ENCODE measurements at places on chromosomes 12 and 14.
A peak's percentile ranks its signal among the peaks of the same experiment; 100 is the strongest.

DNA sequence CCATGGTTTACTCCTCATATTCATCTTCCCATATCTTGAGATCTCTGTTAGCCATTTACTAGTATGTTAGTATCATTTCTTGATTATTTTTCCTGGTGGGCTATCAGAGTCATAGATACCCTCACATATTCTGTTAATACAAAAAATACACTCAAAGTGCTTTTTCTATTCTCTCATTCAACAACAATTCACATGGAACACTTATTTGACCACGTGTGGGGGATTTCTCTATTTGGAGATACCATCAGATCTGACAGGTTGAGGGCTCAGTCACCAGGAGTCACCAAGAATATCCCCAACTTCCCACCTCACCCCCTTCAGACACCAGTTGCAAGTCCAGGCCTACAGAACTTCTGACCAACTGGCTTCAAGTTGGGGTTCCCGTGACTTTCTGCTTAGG lies 51.9 kb upstream of the A2ML1 start:
- no peak for DNase-seq

DNA sequence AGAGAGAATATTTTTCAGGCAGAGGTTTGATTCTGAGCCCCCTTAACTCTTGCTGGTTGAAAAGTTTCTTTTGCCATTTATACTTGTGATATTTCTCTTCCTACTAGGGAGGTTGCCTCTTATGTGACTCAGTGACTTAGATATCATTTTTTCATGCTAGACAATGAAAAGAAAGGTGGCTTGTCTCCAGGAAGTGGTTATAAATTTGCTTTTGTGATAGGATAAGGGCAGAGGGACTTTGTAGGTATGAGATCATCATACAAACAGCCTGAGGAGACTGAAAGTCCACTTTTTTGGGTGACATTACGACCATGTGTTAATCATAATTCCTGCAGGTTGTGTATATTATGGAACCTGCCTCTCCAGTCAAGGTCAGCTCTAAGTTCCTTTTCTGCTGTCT lies 35.8 kb downstream of the ACSM4 start:
- no peak for DNase-seq

GRCh38 chr12:51836041-51836826 lies 12.3 kb downstream of the FIGNL2 start:
- DNase-seq = no peak

DNA sequence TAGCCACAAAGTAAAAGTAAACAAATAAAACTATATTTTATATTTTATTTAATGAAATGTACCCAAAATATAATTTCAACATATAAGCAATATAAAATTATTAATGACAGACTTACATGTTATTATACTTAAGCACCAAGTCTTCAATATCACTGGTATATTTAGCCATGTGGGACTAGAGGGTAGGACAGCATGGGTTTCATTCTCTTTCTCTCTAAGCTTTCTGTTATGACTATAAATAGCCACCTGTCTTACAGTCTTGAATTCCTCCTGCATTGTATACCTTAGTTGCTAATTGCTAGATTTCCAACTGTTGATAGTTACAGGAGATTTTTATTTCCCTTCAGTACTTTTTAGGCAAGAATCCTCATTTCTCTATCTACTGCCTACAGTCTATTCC lies 63.1 kb upstream of the LIN7A start:
- no peak for DNase-seq

- no peak for DNase-seq
These were observed 44.8 kb downstream of the GCH1 start for GRCh38 chr14:54857830-54858269.

- DNase-seq = no peak
These were observed 3.7 kb upstream of the FERMT2 start for GRCh38 chr14:52954346-52955214.

GRCh38 chr14:80988192-80988591 lies 32.8 kb downstream of the TSHR start:
- DNase-seq = no peak

- no peak for DNase-seq
These were observed 25.1 kb downstream of the GPR65 start for GRCh38 chr14:88030079-88030478.

- no peak for DNase-seq
These were observed 19.5 kb downstream of the GPR68 start for GRCh38 chr14:91225025-91225424.

GRCh38 chr14:84436528-84436927 lies 1093.4 kb upstream of the FLRT2 start:
- no peak for DNase-seq

DNA sequence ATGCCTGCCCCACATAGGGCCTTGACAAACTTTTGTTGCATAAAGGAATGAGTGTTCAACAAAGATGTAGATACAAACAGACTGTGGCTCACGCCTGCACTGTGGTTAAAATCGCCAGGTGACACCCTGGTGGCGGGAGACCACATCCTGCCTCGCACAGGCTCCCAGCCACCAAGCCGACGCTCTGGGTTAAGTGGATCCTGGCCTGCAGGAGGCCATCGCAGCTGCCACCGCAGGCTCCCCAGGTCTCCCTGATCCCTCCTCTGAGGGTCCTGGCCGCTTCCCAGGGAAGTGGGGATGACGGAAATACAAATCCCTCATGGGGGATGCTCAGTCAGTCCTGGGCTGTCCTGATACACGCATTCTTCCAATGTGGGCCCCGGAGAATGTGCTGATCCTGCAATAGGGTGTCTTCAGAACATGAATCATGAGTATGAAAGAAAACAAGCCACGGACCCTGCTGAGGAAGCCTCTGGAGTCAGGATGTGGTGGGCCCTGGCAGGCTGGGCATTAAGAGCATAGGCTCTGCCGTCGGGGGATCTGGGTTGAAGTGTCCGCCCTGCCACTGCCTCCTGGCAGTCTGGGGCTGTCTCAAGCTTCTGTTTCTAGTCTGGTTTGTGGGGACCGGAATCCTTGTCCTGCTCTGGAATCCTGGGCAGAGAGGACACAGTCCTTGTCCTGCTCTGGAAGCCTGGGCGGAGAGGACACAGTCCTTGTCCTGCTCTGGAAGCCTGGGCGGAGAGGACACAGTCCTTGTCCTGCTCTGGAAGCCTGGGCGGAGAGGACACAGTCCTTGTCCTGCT lies 53.5 kb upstream of the BEGAIN start:
- peak; percentile 91 for DNase-seq

GRCh38 chr14:39265033-39265432 lies 31.3 kb downstream of the MIA2 start:
- DNase-seq = no peak

DNA sequence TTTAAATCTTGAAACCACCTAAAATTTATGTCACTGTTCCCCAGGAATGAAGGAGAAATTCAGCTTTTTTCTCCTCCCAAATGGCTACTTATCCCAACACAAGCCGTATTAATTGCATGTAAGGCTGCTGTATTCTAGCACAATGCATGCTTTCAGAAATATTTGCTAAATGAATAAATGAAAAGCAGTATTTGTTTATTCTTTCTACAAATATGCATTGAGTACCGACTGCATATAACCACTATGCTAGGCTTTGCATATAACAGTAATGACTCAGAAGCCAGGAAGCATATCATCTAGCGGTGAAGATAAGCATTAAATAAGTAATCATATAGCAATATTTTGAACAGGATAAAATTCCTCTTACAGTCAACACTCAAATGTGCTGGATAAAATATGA lies 5.7 kb upstream of the LRR1 start:
- no peak for DNase-seq

DNA sequence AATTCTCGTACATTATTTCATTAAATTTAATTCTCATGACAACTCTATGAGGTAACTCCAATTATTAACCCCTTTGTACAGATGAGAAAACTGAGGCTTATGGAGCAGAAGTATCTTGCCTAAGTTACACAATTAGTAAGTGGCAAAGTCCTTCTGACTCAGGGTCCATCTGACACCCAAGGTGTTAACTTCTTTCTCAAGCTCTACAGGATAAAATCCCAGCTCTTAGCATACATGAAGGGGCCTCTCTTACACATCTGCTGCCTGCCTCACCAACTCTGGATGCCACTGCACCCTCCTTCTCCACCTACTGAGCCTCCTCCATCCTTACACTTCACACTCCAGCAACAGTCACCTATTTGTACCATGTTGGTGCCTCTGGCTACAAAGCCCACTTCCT lies 4.3 kb upstream of the KRT72 start:
- no peak for DNase-seq

- no peak for DNase-seq
These were observed 78.7 kb downstream of the PRICKLE1 start for GRCh38 chr12:42510823-42511222.

DNA sequence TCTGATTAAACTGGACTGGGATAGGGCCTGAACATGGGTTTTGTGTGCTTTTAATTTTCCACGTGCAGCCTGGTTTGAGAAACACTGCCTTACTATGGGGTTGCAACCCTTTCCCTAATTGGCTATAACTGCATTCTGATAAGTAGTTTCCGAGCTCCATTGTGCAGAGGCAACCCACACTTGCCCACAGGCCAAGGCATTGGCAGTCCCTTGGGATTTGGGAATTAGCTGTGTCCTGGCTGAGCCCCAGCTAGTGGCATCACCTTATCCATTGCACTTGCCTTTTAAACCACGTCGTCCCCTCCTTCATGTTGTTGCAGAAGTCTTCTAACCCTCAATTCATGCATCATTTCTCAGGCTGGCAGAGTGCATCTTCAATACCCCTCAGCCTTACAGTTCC lies 10.2 kb downstream of the VCPKMT start:
- DNase-seq = no peak

- no peak for DNase-seq
These were observed 4.5 kb downstream of the AJUBA start for GRCh38 chr14:22977684-22978486.

DNA sequence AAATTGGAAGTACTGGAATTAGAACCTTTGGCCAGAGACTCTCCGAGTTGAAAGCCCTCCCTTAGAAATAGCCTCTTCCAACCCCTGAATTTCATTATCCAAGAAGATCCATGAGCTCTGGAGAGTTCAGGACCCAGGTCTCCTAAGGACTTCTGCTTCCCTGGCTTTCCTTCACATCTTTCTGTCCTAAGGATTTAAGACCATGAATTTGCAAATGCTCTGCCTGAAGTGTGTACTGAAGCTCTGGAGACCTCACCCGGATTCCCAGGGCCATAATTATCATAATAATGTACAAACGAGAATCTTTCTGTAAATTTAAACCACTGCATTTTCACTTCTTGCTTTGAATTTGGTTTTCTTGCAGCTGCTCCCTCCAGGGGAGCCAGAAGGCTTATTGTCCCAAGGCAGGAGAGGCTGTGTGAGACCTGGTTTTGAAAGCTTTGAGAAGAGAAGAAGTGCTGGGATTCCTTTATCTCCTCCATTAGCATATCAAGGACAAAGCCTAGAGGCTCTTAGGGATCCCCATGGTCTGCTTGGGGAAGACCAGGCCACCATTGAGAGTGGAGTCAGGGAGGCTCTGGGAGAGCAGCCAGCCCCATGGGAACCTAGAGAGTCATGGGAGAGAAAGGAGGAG lies 41.1 kb downstream of the GLRX5 start:
- no peak for DNase-seq

DNA sequence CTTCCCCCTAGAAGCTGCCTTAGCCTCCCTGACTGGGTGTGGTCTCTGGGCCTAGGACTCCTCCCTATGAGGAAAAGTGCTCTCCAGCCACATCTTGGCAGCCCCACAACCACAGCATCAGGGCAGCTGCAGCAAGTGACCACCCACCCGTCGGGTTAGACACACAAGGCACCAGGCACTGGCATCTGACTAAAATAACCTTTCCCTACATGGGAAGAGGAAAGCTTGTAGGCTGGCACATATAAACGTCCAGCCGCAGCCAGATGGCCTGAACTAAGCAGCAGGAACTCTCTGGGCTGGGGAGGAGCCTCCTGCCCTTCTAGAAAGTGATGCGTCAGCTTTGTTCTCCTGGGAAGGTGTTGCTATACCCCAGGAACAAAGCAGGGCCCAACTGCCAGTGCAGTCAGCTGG lies 328.7 kb downstream of the DPF3 start:
- DNase-seq = no peak

DNA sequence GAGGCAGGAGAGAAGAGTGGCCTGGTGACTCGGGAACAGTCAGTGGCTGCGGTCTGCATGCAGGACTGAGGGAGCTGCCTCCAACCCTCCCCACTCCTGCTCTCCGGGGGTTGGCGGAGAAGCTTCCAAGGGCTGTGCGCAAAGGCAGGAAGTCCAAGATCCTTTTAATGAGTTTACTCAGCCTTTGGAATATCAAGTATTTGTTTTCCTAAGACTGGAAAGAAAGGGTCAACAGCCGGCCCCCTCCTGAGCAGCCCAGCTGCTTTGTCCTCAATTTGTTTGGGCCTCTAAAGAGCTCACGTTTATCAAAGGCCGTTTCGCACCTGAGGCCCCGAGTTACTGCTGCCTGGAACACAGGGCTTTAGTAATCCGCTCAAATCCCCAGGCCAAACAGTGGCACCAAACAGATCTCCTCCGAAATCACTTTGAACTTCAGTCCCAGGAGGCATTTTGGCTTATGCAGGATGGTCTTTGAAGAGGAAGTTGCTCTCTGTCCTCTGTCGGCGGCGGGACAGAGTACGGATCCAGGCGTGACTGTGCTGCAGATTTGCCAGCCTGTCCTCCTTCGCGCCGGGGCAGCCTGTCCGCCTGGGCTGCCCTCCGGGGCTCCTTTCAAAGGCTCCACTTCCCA lies 117.2 kb upstream of the FZD10 start:
- DNase-seq = no peak

DNA sequence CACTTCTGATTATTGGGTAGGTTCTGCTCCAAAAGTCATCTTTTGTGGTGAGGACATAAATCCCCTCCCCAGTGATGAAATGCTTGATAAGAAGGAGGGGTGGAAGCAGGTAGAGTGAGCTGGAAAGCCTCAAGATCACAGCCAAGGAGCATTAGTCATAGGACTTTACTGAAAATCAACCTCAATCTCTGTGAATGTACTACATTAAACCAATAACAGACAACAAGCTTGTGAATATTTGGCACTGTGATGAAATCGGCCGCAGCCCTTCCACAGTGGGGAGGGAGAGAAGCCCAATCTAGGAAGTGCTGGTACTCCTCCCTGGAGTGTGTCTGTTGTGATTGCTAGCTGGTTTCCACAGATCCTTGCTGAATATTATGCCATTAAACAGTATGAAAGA lies 41.2 kb upstream of the PTCSC3 start:
- DNase-seq = no peak

DNA sequence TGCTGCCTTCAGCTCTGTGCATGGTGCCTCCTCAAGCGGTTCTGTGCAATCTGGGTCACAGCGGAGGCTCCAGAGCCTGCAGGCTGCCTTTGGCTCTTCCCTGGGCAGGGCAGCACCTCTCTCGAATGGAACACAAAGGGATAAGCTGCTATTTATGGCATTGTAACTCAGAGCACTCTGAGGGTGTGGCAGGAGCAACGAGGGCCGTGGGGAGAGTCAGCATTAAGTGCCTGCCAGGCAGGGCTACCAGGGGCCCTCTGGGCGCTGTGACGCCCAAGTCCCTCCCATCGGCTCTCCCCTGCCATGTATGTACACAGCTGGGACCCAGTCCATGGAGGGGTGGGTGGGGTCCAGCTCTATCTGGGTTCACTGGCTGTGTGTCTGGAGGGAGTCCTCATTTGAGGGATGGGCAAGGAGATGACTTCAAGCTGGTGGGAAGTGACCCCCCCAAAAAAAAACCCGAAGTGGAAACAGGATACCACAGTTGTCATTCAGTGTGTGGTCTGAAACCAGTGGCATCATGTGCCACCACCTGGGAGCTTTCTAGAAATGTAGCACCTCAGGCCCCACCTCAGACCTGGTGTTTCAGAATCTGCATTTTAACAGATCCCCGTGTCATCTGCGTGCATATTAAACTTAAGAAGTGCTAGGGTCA lies 44.0 kb upstream of the OAS1 start:
- no peak for DNase-seq

GRCh38 chr12:19971361-19972280 lies 396.7 kb upstream of the PDE3A start:
- no peak for DNase-seq

- no peak for DNase-seq
These were observed 47.4 kb upstream of the BCL7A start for GRCh38 chr12:121974026-121974985.

All from CD8-positive, alpha-beta T cell (primary cell).